Activated CD4-positive, alpha-beta T cell treated with anti-CD3 and anti-CD28 coated beads for 48 hours (primary cell): ENCODE measurements at places on chromosomes 5 and 9.

DNA sequence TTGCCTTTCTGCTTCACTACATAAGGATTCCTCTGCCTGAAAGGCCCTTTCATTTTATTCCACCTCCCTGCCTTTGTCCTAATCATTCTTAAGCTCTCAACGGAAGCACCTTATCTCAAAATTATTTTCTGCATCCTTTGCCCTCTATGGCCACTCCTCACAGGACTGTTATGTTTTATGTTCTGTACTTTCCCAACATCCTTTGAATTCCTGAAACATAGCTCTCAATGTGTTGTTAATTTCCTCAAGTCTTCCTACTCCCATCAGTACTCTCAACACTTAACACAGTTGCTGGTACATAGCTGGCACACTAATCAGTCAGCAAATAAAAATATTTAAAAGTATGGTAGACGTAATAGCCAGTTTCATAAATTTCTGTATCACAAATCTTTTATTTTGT, 193.0 kb downstream of the RFX3 start:
- no peak for DNase-seq

DNA sequence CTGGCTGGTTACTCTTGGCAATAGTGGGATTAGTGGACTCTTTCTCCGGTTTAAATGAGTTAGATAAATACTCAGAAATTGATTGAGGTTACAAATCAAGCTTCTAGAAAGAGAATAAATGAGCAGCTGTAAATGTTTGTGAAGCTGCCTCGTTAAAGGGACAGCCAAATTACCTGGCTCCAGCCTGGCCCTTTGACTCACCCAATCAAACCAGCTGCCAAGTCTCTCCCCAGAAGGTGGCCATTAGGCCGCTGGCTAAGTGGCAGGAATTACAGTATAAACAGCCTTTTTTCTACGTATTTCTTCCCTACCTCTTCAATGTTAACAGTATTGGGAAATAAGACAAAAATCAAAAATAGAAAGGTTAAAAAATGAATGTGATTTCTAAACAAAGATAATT, 46.0 kb upstream of the SRFBP1 start:
- DNase-seq, result no peak

DNA sequence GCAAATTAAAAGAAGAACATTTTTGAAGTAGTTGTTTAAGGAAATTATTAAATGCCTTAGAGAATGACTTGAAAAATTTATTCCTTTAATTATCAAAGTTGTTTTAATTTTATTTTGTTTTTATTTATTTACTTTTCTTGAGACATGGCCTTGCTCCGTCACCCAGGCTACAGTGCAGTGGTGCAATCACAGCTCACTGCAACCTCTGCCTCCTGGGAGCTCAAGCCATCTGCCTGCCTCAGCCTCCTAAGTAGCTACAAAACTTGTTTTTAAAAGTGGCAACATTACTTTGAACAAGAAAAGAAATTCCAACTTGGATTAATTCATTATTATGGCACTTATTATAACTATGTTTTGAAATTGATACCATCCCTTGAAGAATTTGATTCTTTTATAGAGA, 29.0 kb downstream of the CDO1 start:
- no peak for DNase-seq

GRCh38 chr9:129435291-129435690, 185.6 kb downstream of the C9orf50 start:
- no peak for DNase-seq

DNA sequence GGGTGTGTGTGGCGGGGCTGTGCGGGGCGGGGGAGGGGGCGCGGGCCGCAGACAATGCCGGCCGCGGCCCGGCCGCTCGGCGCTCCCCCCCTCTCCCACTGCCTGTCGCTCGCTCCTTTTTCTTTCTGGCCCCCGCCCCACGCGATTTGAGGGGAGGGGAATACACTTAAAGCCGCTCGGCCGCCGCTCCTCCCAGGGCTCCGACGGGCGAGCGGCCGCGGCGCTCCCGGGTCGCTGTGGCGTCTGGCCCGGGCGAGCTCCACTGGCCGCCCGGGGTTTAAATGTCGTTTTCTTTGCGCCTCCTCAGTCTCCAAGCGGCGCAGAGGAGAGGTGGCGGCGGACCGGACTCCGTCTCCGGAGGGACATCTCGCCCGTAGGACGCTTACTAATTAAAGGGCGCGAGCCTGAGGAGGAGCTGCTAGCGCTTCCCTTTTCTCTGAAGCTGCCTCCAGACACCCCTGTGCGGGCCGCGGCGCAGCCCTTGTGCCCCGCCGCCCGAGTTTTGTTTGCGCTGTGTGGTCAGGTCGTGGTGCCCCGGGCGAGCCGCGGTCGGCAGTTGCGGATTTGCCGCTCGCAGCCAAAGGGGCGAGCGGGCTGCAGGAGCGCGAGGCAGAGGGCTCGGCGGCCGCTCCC, 1.4 kb downstream of the ZSWIM6 start:
- DNase-seq, result peak; percentile 31

- no peak for DNase-seq
These were observed 212.8 kb downstream of the PIK3R1 start for GRCh38 chr5:68428231-68428811.

DNA sequence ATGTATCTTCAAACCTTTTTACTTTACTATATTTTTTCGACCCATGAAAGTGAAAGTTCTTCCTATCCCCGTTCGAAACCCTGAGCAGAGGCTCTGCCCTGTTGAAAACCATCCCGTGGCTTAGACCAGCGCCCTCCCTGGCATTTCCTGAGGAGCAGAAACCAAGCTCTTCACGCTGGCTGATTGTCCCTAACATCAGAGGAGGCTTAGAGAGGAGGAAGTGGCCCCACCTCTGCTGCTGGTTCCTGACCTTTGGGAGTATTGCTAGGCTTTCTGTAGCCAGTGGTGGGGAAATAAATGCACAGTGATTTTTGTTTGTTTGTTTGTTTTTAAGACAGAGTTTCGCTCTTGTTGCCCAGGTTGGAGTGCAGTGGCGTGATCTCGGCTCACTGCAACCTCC, 4.2 kb upstream of the PTGES start:
- DNase-seq, result no peak

DNA sequence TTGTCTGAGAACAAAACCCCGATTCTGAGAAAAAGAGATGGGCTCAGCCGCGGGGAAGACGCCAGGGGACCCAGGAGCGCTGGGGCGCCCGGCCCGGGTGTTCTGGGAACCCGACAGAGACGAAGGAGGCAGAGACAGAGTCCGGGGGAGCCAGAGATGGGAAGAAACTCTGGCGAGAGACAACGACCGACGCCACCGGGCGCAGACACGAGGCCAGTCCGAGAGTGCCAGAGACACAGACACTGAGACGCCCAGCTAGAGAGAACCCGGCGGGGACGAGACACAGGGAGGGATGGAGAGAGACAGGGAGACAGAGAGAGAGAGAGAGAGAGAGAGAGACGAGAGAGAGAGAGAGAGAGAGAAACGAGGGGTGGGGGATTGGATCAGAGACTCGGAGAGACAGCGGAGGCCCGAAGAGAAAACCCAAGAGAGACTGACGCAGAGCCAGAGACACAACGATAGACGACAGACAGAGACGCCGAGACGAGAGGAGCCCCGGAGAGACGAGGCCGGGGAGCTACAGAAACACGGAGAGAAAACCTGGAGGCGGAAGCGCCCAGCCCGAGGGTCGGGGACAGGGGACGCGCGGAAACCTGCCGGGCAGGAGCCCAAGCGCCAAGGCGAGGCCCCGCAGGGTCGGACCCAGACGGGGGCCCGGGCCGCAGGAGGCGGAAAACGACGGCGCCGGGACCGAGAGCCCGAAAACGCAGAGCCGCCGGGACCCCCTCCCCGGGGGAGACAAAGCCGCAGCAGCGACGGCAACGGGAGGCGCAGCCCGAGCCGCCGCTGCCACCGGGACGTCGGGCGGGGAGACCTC, 3.3 kb downstream of the NR5A1 start:
- no peak for DNase-seq

DNA sequence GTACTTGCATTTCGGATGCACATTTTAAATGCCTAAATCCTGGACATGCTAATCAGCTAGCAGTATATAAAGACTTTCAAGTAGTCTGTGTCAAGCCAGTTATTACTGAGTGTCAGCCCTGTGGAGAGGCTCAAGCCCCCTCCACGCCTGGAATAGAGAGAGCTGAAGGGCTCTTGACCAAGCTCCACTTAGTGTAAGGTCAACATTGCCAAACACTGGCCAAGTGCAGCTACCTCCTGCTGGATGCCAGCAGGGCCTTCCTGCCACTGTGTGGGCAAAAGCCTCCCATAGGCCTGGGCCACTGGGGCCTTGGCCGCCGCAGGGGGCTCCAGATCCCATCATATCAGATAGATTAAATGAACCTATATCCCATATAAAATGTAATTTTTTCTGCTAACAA, 239.4 kb upstream of the PANK3 start:
- DNase-seq, result no peak

DNA sequence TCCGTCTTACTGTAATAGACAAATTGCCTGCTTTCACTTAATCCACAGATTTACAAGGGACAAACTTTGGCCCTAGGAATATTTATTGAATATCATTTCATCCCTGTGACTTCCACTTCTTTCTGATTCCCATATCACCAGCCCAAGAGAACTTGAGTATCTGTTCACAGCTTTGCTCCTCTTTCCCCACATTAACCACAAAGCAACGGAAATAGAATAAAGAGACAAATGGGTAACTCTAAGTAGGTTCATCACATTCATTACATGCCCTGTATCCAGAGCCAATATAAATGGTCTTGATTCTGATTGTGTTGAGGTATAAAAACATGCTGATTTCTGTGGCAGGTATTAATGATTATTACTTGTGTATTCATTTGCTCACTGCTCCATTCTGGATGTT, 41.9 kb downstream of the TMEM252 start:
- DNase-seq, result no peak

GRCh38 chr9:23933348-23933747, 107.3 kb upstream of the ELAVL2 start:
- no peak for DNase-seq

- no peak for DNase-seq
These were observed 160.6 kb downstream of the ZDHHC21 start for GRCh38 chr9:14532456-14533115.

DNA sequence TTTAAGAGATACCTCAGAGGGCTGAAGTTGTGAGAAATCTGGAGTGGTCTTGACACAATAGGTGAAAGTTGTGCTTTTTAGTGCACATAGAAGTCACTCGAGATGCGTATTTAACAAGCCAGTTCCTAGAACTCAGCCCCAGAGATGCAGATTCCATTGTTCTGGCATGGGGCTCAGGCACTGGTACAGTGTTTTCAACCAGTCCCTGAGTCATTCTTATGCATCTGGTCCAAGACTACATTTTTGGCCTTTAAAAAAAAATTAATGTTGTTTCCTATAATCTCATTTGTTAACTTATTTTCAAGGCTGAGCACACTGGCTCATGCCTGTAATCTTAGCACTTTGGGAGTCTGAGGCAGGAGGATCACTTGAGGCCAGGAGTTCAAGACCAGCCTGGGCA, 29.6 kb downstream of the PTTG1 start:
- no peak for DNase-seq

GRCh38 chr9:126331964-126332748, 5.5 kb downstream of the MVB12B start:
- DNase-seq, result no peak

DNA sequence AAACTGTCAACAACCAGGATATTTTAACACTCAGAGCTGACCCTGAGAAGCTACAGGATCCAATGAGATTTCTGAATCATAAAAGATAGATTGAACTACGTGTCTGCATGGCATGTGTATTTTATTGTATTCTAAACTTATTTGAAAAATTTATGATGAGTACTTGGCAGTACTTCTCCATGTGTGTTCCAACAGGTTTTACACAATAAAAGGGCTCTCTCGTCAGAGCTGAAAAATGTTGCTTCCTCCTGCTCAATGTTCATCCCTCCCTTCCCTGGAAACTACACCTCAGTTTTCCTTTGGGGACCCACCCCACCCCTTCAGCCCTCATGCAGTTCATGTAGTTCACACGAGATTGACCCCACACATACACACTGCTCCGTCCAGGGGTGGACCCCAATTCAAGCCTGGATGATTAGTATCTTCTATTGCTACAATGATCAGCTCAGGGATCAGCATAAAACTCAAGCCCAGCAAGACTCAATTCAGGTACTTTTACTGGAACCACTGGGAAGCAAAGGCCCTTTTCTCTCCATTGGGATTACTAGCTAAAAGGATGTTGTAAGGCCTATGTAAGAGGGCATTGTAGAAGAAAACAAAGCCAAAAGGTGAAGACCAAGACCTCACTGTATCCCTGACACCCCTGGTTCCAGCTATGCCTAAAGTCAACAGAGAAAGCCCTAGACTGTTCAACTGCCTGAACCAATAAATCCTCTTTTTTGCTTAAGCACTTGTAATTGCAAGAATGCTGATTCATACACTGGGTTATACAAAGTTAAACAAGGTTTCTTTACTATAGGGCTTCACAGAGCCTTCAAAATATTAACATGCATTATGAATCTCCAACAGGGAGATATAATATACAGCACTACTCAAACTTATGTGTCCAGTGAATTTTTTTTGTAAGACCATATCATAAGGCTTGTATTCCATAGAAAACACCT, 112.6 kb downstream of the SAXO1 start:
- DNase-seq, result no peak

DNA sequence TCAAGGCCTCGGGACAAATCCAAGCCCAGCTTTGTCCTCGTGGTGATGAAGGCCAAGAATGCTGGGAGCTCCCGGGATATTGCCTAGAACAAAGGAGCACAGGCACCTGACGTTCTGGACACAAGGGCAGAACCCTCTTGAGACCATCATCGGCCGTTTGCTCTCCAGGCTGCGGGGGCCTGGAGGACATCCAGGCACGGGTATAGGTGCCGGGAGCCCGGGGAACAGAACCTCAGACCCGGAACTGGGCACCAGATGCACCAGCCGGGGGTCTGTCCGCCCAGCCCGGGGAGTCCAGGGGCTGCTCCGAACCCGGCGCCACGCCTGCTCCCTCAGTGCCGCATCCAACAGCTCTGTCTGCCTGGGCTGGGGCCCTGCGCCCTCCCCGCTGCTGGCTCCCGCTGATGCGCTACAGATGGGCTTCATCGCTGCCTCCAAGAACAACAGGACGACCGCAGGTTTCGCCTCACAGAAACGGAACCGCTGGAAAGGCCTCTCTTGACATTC, 88.0 kb downstream of the ADAMTS2 start:
- no peak for DNase-seq
